ENCODE measurements at places on chromosomes 6 and 20.

- DNase-seq: no peak
Observed at GRCh38 chr6:127199470-127199869, 67.2 kb upstream of the RNF146 start.

DNA sequence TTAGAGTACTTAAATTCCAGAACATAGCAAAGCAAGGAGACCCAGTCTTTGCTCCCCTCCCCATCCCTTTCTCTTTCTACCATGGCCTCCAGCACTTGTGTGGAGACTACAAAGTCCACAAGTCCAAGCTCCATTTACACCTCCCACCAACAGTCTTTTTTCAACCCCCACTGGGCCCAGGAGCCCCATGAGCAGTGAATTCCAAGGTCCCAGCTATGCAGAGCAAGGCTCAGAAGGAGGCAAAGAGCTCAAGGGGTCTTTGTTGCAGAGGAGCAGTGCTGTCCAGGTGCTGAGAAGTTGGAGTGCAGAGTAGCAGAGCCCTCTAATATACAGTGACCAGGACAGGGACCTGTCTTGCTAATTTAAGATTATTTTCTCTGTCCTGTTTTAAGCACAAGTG lies 9.0 kb downstream of the PAK5 start:
- DNase-seq: no peak

GRCh38 chr20:53208110-53208832 lies 236.1 kb downstream of the TSHZ2 start:
- no peak for DNase-seq

- DNase-seq: peak; percentile 69
Observed at GRCh38 chr6:147201885-147202515, 2.2 kb upstream of the STXBP5 start.

DNA sequence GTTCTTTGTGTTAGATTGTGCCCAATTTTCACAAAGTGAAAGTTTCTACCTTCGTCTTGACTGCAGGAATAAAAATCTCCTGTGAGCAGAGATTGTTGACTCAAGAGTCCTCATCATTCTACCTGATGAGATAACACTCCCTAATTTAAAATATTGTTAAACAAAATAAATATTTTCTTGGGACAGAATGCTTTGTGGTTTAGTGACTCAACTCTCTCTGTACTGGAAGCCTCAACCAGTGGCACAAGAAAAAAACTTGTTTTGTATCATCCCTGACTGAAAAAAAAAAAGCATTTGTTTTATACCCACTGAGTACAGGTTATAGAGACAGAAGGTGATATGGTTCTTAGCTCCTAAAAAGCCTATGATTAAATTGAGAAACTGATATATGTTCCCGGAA lies 78.9 kb downstream of the CRYBG1 start:
- DNase-seq: no peak

GRCh38 chr6:126914172-126914571 lies 204.3 kb upstream of the RSPO3 start:
- no peak for DNase-seq

DNA sequence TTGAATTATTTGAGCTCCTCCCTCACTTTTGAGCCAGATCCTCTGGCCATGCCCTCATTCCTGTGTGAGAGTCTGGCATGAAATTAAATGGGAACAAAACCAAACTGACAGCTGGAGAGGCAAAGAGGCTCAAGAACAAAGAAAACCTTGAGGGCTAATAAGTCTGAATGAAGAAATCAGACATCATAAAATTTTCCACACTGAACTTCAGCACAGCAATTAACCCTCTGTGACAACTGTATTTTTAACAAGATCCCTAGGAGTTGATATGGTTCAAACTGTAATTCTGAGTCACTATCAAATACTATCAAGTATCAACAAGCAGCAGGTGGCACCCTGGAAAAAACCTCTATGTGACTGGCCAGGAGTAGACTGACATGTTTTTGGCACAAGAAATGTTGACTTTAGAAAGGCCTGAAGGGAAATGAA lies 109.4 kb upstream of the EMILIN3 start:
- peak; percentile 63 for DNase-seq
